Progenitor cell of endocrine pancreas (in vitro differentiated cells): ENCODE measurements at places on chromosomes 4 and X.

DNA sequence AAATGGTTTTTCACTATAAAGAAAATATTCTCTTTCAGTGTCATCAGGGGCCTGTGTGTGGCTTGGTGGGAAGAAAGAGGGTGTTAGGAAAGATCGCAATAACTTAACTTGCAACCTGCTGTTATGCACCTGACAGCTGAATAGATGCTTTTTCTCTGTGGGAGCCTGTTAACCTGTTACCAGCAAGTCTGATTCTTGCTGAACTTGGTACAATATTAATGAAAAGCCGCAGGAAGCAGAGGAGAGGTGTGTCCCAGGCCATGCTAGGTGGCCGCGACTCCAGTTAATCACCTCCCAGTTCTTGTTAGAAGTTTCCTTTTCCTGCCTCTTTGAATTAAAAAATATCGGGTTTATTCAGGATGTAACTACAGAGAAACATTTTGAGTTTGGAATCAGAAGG, 494.8 kb upstream of the AGA start:
- DNase-seq = no peak

DNA sequence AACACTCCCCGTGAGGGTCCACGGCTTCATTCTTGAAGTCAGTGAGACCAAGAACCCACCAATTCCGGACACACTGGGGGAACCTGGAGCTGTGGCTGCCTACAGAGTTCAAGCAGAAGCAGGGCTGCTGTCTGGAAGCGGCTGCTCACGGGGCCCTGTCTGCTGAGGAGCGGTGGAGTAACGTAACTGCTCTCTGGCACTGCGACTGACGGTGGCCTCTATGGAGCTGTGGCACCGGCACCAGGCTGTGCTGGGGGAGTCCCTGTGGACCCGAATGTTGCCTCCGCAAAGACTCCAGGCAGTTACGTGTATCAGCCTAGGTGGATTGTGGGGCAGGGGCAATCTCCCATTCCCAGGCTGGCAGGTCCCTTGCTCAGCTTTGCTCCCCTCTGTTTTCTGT, 703.3 kb upstream of the FRG1 start:
- DNase-seq = no peak

GRCh38 chrX:43876680-43877079, 5.6 kb downstream of the MAOB start:
- DNase-seq = no peak

DNA sequence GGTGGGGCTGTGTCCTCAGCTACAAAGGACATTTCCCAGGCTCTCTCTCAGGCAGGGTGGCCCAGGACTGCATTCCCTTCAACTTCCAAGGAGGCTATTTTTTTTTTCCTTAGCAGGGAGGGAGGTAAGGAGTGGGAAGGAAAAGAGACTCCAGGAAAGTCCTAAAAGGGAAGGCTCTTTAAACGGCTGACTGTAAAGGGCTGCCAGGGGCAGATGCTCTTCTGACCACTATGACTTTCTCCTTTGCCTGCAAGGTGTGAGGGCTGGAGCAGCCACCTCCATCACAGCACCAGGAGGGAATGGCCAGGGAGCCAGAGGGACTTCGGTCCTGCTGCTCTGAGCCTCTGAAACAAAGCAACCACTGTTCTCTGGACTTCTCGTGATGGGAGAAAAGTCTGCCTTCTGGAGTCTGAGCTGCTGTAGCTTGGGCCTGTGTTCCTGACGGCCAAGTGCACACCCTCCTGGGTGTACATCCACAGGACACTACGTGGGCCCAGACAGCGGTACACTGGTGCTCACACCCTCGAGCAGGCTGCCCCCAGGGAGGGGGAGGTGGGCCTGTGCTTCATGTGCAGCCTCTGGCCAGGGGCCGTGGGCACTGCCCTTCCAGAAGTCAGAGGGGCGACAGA, 17.9 kb downstream of the NAT8L start:
- DNase-seq = no peak

GRCh38 chrX:40157228-40158035, 59.7 kb upstream of the BCOR start:
- DNase-seq = no peak

GRCh38 chr4:124167602-124168001, 544.9 kb downstream of the ANKRD50 start:
- DNase-seq = no peak

GRCh38 chrX:130082244-130083106, 27.8 kb downstream of the ELF4 start:
- no peak for DNase-seq
